HAP-1 (cell line): ENCODE measurements at places on chromosomes 16 and 17.

GRCh38 chr16:20763461-20764232 is at the start of gene ACSM3:
Gene ACSM3, plus strand, starts transcription at chr16:20764014. Its CDS starts 6,021 bp downstream, at chr16:20770035.
- no peak for DNase-seq

DNA sequence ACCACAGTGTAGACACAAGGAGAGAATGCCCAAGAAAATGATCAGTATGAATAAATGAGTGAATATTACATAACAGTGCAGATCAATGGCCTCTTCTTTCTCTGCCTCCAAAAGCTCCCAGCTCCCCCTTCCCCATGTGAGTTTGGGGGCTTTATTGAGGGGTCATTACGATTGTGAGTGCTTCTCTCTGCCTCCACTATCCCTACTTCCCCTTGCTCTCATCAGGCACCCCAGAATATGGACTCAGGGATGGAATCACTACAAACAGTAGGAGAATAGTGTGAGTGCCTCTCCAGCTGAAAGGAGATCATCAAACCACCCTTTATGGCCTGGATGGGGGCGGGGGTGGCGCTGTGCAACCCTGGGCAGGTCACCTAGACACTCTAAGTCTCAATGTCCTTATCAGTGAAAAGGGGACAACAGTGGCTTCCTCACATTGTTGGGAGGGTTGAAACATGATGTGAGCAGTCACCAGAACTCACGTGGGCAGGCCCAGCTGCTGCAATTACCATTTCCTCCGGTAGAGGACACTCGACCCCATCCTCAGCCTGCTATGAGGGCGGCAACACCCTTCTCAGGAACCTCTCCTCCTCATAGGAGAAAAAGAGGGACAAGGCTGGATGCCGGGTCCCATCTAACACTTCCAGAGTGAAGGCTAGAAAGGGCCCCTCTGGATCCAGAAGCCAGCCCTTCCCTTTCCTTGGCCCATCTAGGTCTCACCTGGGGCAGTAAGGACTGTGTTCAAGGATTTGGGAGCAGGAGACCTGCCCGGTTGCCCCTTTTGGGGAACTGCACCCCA is 2.1 kb upstream of the EPOP start:
- peak; percentile 80 for DNase-seq

GRCh38 chr16:65111306-65111705 is 10.6 kb downstream of the CDH11 start:
- no peak for DNase-seq

DNA sequence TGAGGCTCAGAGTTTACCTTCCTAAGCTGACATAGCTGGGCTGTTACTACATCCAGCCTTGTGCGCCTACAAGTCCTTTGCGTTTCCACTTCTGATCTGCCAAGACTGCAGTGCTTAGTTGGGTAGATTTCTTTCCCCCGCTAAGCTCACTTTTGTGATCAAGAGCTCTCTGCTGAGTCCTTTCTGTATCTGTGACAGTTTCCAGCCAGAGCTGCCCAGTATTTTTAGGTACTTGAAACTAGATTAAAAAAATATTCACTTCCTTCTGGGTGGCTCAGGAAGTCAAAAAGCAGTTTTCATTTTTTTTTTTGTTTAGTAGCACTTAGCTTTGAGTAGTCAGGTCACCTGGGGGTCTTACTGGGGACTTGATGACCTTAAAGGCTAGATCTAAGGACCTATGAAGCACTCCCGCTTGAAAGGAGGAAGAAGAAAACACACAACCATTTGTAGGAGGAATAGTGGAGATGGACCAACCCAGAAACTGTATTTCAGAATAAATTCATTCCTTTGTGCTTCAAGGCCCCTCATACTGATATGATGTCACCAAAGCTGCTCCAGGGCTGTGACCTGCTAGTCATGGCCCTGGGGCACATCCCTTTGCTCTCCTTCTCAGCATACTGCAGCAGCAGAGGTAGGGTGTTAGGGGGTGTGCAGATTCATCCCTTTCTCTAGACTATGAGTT is 75.6 kb upstream of the HNF1B start:
- no peak for DNase-seq

- DNase-seq = no peak
These were observed 401.0 kb downstream of the HS3ST3B1 start for GRCh38 chr17:14701886-14702285.

DNA sequence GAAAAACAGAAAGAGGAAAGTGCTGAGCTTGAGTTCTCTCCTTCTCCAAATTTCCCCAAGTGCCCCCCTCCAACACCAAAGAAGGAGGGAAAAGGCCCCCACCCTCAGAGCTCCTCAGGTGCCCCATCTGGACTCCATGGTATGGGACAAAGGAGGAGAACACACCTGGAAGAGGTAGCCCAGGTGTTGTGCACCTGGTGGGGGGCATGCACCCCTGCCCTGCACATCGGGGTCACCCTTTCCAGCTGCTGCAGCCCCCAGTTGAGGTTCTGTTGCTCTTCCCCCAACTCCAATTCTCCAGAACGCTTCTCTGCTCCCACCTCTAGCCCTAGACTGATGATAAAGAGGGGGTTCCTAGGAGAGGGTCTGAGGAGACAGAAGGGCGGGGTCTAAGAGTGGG is 3.0 kb upstream of the COL1A1 start:
- no peak for DNase-seq

DNA sequence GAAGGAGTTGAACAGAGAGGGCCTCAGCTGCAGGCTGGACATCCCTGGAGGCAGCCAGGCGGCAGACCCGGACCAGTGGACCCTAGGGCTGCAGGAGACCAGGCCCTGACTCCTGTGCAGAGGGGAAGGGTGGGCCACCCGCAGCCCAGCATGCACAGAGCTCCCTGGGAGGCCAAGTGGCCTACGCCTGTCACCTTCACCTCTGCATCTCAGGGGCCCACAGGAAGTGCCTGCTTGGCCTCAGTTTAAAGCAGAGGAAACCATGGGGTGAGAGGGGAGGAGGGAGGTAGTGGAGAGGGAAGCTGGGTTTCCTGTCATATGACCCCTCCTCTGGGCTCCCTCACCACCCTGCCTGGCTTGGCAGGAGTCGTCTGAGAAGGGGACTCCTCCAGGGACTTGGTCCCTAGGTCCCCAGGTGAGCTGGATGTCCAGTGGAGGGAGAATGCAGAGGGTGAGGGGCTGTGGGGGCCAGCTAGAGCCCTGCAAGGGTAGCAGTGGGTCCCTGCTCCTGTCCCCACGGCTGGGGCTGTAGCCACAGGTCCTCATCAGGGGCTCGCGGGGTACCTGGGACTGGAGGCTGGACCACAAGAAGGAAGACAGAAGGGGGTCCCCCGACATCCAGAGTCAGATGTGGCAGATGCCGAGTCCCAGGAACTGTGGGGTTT is at the start of gene TMC8:
TSS of gene TMC8 (plus strand) at position 335 of the 665 bp plus-strand sequence. CDS start 818 bp downstream, outside the sequence.
- no peak for DNase-seq

- no peak for DNase-seq
These were observed 356.4 kb upstream of the TOM1L1 start for GRCh38 chr17:54544249-54544648.

- no peak for DNase-seq
These were observed 119.2 kb downstream of the PCTP start for GRCh38 chr17:55870044-55870443.

DNA sequence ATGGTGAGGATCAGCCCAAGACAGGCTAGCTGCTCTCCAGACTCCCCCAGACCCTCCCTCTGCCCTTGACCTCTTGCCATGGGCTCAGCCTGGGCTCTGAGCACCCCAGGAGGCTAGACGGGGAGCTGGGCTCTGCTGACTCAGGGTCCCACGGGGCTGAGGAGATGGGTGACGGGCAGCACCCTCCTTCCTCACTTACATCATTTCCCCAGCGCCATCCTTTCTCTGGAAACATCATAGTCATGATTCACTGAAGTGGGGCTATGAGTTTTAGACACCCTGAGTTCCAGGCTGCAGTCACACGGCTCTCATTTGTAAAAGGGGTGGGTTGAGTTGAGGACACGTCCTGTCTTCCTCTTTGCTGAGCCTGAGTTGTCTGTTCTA is 3.0 kb upstream of the ITGAX start:
- DNase-seq = no peak

DNA sequence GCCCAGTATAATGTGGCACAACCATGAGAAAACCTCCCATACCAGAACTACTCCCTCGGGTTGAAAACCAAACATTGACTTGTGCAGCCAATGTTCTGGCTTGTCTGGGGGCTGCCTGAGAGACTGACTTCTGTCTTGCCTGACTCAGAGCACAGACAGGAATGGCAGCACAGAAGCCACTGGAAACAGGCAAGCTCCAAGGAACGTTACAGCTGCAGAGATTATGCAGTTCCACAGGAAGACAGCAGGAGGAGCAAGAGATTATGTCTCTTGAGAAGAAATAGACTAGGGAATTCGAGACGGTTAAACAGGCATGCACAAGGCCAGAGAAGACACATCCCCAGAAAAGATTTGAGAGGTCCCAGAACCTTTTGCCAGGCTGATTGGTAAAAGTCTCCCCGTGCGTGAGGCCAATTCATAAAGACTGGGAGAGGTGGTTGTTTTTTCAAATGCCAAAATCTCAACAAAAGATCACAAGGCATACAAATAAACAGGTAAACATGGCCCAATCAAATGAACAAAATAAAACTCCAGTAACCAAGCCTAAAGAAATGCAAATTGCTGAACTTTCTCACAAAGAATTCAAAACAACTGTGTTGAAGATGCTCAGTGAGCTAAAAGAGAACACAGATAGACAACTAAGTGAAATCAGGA is 90.6 kb upstream of the CDH5 start:
- peak; percentile 65 for DNase-seq

DNA sequence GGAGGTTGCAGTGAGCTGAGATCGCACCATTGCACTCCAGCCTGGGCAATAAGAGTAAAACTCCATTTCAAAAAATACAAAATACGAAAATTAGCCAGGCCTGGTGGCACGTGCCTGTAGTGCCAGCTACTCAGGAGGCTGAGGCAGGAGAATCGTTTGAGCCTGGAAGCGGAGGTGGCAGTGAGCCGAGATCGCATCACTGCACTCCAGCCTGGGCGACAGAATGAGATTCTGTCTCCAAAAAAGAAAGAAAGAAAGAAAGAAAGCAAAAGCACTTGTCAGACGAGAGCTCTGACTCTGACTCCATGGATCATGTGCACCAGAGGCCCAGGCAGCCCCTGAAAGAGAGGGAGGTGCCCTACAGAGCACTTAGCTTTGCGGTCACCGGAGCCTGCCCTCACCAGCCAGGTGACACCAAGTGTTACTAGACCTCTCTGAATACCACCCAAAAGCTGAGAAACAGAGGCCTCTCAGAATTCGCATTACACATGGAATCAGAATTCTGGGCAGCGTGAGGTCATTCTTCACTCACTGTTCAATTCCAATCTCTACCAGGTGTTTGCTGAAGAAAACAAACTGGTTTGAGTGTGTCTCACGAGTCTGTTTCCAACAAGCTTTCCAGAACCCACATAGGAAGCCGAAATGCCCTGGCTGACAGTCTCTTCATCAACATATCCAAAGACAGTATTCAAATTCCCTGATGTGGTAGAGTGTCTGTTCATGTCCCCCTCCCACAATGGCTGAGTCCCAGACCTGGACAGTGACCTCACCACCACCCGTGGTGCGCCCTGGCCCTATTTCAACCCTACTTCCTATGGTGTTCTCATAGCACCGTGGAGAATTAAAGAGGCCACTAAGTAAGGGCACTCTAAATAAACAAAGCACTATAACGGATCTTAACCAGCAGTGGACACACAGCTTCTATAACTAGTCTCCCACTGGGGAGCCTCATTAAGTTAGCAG is 1.5 kb downstream of the FLCN start:
- peak; percentile 34 for DNase-seq

GRCh38 chr16:82788225-82788624 is 161.5 kb downstream of the CDH13 start:
- no peak for DNase-seq
